ENCODE measurements at places on chromosomes 1 and 21.
A peak's percentile ranks its signal among the peaks of the same experiment; 100 is the strongest.

DNA sequence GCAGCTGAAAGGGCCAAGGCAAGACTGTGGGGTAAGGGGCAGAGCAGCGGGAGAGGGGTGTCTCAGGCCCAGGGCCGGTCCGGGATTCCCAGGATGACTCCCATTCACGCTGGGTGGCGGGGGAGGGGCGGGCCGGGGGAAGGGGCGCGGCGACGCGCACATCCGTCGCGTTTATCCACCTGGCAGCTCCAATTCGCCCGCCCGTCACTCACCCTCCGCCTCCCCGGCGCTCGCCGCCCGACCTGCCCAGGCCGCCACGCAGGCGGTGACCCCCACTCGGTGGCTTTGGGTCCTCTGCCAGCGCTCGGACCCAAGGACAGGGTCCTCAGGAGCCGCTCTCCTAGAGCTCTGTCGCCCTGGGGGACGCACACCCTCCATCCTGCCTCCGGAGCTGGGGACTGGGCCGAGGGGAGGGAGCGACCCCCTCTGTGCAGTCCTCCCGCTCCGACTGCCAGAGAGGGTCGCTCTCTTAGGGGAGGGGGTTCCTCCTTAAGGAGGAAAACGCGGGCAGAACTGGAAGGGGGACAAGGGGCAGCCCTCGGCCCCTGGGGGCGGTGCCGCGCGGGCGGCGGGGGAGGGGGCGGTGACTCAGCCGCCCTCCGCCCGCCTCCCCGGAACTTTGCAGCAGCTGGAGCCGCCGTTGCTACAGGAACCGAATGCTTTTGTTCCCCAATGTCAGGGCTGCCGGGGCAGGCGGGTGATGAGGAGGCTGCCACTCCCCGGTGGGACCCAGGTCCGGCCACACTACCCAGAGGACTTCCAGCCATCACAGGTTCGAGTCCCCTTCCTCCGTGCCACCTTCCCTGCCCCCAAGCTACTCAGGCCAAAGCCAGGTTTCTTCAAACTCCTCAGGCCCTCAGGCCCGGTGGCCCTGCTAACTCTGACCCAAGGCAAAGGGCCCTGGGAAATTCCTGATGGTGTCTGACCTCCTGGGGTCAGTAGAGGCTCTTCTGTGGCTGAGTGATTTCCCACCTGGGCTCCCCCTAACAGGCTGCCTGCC is 3.4 kb downstream of the ADGRB2 start:
- no peaks in the 10 kb centered on the region for H3K36me3 ChIP-seq
- no peaks in the 10 kb centered on the region for H3K27me3 ChIP-seq
- H3K4me3 ChIP-seq = peak overlapping the region; percentile 84
- DNase-seq = peak; percentile 65
- H3K4me1 ChIP-seq = peaks cover 41% of the 10 kb centered on the region

DNA sequence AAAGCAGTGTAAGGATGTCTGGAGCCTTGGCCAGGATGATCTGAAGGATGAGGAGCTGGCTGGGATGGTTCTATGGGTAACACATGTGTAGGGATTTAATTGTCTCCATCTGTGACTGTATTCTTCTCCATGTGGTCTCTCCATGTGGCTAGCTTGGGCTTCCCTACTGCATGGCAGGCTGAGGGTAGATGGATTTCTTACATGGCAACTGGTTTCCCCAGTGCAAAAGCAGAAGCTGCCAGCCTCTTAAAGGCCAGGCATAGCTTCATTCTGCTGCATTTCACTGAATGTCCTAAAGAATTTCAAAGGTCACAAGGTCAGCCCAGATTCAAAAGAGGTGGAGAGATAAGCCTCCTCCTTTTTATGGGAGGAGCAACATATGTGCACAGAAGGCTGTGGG is 61.7 kb downstream of the XCL2 start:
- no peaks in the 10 kb centered on the region for H3K27me3 ChIP-seq
- peaks cover 98% of the 10 kb centered on the region for H3K4me1 ChIP-seq
- no peak overlapping the region for H3K4me3 ChIP-seq
- peak overlapping the region; percentile 53 for H3K27ac ChIP-seq
- H3K36me3 ChIP-seq = peaks cover 4% of the 10 kb centered on the region

DNA sequence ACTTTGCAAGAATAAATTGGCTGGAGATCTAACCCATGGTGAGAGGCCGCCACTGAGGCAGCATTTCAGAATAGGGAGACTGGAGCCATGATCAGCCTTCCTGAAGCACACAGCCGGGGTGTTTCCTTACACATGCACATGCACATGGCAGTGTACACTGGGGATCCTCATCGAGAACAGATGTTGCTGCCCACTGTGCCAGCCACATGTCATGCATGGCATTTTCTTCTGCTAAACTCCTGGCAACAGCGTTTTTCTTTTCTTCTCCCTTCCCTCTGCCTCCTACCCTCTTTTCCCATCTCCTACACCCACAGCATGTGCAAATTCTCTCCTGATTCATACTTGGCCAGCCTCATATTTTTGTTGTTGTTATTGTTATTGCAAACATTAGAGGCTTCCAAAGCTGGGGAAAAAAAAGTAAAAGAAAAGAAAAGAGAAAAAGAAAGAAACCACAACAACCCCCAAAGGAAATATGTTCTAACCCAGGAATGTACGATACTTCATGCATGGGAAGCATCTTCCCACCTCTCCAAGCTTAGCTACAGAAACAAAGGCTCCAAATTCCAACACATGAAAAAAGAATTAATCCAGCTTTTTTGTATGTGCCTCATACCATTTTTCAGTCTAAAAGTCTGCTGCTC is 344.0 kb downstream of the ASTN1 start:
- H3K27me3 ChIP-seq = no peaks in the 10 kb centered on the region
- no peak overlapping the region for H3K4me3 ChIP-seq
- no peak for DNase-seq
- H3K27ac ChIP-seq = no peak overlapping the region
- no peaks in the 10 kb centered on the region for H3K36me3 ChIP-seq

DNA sequence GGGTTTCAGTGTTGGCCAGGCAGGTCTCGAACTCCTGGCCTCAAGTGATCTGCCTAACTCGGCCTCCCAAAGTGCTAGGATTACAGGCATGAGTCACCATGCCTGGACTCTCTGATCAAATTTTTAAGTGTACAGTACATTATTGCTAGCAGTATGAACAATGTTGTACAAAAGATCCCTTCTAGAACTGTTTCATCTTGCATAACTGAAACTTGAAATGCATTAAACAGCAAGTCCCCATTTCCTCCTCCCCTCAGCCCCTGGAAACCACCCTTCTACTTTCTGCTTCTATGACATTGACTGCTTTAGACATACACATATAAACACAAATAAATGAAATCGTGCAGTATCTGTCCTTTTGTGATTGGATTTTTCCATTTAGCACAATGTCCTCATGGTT is 463.4 kb downstream of the PTPRC start:
- no peak overlapping the region for H3K27ac ChIP-seq
- H3K27me3 ChIP-seq = no peaks in the 10 kb centered on the region
- peaks cover 7% of the 10 kb centered on the region for H3K4me1 ChIP-seq
- no peak for DNase-seq
- peaks cover under 1% of the 10 kb centered on the region for H3K36me3 ChIP-seq
- no peak overlapping the region for H3K4me3 ChIP-seq

DNA sequence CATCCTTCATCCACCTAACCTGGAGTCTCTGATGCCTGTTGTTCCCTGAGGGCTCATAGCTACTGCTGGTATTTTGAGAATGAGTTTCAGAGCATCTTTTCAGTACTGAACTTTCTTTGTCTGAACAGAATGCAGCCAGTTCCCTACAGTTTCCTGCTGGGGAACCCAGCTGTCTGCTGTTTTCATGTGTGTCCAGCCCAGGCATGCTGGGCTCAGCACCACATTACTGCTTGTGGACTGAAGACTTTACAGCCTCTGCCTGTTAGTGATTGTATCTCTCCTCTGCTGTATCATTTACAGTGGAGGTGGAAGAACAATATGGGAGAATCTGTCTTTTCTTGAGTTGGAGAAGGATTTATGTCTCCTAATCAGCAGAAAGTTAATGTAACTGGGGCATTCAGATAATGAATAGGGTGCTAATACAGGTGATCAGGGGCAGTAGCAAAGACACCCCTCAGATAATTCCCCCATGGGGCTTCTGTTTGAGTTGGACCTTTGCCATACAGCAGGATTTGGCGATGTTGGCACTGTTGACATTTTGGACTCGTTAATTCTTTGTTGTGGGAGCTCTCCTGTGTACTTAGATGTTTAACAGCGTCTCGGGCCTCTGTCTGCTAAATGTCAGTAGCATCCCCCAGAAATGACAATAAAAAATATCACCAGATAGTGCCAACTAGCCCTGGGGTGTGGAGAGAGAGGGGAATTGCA is 207.7 kb downstream of the HHAT start:
- no peaks in the 10 kb centered on the region for H3K36me3 ChIP-seq
- DNase-seq = no peak
- peaks cover 2% of the 10 kb centered on the region for H3K27me3 ChIP-seq
- H3K4me1 ChIP-seq = no peaks in the 10 kb centered on the region

DNA sequence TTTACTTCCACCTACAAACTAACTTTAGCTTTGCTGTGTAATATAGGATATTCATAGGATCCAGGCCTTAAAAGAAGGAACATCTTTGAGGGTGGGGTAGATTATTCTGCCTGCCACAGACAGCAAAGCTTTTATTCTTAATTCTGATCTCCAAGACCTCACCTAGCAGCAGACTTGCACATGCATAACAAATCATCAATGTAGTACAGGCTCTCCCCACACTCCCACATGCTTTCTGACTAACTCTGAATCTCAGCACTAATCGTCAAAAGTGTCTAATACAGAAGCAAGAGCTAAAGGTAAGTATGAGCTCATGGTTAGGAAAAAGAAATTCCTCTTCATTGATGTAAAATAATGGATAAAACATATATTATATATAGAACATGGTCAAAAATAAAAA is 1468.5 kb upstream of the B3GALT2 start:
- DNase-seq = no peak
- no peaks in the 10 kb centered on the region for H3K36me3 ChIP-seq
- H3K4me1 ChIP-seq = no peaks in the 10 kb centered on the region
- H3K4me3 ChIP-seq = no peak overlapping the region

DNA sequence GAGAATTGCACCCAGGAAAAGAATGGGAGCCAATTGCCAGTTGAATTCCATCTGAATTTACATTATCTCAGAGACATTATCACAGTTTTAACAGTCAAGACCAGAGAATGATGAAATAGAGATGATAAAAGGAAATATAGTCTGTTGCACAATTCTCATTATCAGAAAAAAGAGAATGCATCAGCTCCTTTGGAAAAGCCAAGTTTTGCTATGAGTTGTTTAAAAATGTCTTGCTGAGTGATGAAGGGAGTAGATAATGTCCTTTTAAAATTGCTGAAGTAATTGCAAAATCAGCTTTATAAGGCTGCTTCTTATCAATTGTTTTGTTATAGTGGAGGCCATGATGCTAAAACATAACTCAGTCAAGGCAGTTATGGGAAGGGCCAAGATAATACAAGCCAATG is 37.9 kb upstream of the EEIG2 start:
- no peaks in the 10 kb centered on the region for H3K36me3 ChIP-seq
- no peak overlapping the region for H3K27ac ChIP-seq
- H3K4me3 ChIP-seq = no peak overlapping the region
- no peak for DNase-seq
- H3K27me3 ChIP-seq = peaks cover 5% of the 10 kb centered on the region
